ENCODE measurements at places on chromosomes 4 and X. TPM values are rescaled to one million over a fixed set of nuclear protein-coding genes. Genes with fewer than 3 reads are reported as not detected.

- DNase-seq = no peak
Measured at GRCh38 chr4:75878246-75878756, 24.0 kb downstream of the PPEF2 start.

GAGE2A gene
- not detected for total RNA-seq

DNA sequence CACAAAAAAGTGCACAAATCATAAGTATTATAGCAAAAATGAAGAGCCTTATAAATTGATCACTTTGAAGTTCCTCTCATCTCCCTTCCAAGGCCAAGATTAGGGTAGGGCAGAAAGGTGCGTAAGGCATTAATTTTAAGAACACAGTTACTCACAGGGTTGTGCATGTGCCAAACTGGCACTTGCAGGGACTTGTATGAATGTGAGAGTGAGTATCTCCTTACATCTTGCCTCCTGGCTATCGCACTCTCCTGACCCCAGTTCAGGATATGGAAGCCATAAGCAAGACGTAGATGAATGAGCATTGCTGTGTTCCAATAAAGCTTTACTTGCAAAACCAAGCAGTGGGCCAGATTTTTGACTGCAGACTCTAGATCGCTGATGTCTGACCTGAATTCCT is 510.1 kb upstream of the AADAT start:
- DNase-seq = no peak

DNA sequence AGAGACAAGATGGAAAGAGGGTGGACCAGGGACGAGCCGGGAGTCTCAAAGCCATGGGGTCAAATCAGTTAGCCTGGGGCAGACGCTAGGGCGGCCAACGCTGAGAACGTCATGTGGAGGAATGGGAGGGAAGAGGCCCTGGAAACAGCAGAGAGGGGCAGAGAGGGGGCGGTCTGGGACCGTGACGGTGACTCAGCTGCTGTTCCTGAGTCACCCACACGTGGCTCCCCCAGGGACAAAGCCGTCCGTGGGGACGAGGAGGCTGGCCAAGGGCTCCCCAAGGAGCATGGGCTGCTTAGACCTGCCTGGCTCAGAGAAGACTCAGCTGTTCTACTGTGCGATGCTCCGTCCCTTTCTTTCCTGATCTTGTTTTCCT is 108.4 kb upstream of the LRPAP1 start:
- DNase-seq = no peak

ATXN3L gene
- not detected for total RNA-seq

ADH1A gene
- total RNA-seq = not detected

GRCh38 chr4:54320826-54321685 is 92.0 kb downstream of the PDGFRA start:
- DNase-seq = no peak

DNA sequence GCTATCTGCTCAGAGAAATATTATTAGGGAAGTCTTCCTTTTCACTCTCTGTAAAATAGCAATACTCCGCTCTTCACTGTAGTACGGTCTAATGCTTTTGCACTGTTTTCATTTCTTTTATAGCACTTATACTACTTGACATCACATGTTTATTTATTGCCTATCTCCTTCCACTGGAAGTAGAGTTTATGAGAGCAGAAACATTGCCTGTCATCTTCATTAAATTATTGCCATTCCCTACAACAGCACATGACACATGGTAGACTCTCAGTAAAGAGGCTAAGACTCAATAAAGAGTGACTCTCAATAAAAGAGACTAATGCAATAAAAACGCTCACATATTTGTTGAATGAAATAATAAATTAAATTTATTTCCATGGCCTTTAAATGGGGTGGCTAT is 241.3 kb upstream of the MAGEC2 start:
- no peak for DNase-seq

GRCh38 chr4:153521478-153521877 is 55.3 kb downstream of the TMEM131L start:
- DNase-seq = no peak

DNA sequence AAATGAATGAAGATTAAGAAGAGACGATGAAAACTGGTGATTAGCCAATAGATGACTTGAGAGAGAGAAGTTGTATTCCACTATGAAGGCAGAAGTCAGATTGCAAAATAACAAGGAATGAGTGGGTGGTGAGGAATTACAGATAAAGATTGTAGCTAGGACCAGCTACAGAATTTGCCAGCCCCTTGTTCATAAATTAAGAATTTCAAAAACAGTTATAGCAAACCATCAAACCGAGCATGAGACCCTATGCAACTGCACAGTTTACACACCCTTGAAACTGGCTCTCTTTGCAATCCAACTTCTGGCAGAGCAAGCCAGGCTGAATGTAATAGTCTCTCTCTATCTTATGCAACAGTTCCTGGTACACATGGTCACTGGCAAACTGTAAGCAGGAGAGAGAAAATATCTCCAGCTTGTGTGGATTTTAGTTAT is 35.2 kb downstream of the STAP1 start:
- no peak for DNase-seq

- DNase-seq = no peak
Measured at GRCh38 chrX:47098338-47099094, 20.3 kb downstream of the RGN start.

ENAM gene
- not detected for total RNA-seq

DNA sequence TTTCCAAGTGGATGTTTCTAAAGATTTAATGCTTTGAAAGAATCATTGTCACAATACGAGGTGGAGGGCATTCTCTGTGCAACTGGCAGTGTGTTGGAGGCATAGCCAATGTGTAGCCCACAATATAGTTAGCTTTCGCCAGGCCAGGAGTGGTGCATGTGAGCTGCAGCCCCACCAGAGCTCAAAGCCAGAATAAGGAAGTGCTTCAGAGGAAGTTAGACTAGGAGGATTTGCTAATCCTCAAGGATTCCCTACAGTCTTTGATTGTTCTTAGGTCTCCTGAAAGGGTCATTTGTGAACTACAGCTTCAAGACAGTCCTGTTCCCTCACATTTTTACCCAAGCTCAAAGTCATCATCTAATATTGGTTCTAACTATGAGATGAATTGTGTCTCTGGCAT is 16.4 kb downstream of the TRPC5OS start:
- DNase-seq = no peak

SPARCL1 gene
- total RNA-seq = 1,380 TPM

GRCh38 chr4:118975449-118976192 is 87.0 kb downstream of the SYNPO2 start:
- DNase-seq = no peak

HSD17B13 gene
- total RNA-seq = 0.45 TPM

DNA sequence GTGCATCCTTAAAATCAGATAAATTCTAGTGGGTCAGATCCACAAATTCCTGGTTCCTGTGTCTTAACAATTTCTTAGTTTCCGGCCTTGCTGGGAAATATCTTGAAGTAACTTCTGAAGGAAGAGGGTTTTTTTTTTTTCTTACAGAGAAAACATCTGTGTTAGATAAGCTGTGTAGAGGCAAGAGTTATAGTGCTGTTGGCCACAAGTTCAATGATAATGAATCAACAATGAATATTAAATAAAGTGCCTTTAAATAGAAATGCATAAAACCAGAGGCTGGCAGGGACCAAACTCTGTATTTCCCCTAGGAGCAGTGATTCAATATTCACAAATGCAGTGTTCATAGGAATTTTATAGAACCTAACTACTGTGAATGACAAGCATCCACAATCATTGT is 711.9 kb upstream of the ATOH1 start:
- no peak for DNase-seq

DNA sequence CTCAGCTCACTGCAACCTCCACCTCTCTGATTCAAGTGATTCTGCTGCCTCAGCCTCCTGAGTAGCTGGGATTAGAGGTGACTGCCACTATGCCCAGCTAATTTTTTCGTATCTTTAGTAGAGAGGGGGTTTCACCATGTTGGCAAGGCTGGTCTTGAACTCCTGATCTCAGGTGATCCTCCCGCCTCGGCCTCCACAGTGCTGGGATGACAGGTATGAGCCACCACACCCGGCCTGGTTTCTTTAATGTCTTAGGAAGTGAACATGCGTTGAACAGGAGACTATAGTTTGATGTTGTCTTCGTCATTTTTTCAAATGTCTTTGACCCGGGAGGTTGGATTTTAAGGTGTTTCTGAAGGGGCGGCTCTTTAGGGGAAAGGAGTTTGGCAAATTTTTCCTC is 91.0 kb downstream of the DHRSX start:
- DNase-seq = no peak

DNA sequence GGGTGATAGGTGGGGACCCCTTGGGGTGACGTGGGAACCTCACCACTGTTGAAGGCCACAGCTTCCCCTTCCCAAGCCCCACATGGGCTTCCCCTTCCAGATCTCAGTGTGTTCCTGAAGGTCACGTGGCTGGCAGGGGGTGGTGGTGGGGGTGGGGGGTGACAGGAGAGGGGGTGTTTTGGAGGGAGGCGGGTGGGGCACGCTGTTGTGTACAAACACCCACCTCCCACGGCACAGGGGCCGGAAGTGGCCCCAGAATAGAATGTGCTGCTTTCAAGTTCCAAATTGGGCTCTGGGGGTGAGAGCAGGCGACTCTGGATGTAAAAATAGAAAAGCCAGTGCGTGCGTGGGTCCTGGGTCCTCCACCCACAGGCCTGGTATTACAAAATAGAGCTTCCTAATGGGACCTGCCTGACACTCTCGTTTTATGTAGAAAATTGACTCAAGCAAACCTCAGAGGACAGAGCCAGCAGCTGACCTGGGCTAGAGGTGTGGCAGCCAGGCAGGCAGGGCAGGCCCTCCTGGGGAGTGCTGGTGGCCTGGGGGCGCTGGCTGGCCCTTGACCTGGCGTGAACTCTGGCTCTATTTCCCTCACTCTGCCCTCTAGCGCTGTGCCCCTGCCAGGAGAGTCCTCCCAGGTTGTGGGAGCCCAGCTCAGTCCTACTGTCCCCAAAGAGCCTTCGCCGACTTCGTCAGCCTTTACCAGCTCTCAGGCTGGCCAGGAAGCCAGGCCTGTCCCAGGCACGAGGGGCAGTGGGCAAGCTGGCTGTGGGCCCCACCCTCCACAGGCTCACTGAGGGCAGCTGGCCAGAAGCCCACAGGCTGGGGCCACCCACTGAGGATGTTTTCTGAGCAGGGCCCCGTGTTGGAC is 5.4 kb upstream of the SH3BP2 start:
- no peak for DNase-seq

DNA sequence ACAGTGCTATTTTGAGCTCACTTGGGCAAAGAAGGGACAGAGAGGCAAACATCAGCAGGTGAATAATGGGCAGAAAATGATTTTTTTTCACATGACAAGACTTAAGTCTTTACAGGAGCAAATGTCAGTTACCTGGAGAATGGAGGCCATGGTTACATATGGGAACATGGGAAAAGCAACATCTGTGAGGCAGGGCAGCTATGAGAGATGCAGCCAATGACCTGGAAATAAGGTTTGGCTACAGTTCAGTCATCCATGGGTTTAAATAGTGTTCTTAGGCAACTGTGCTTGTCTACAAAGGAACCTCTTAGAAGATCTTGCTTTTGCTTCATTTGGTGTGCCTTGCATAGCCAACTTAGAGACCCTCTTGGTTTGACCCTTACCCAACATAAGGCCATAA is 490.2 kb upstream of the LCORL start:
- no peak for DNase-seq

DNA sequence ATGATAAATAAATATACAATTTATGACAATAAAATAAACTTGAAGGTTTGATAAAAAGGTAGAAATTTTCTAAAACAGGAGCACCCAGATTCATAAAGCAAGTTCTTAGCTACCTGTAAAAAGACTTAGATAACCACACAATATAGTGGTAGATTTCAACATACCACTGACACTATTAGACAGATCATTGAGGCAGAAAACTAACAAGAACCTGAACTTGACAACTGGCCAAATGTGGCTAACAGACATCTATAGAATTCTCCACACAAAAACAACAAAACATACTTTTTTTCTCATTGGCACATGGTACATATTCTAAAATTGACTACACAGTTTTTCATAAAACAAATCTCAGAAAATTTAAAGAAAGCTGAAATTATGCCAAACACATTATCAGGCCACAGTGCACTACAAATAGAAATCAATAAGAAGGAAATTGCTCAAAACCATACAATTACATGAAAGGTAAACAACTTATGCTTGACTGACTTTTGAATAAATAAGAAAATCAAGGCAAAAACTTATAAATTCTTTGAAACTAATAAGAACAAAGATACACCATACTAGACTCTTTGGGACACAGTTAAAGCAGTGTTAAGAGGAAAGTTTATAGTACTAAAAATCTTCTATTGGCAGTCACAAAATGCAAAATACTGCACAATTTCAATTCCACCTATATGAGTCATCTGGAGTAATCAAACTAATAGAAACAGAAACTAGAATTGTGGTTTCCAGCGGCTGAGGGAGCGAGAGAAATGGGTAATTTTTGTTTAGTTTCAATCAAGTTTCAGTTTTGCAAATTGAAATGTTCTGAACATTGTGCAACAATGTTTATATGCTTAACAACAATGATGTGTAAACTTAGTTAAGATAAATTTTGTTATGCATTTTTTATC is 925.6 kb downstream of the SH3BGRL start:
- DNase-seq = no peak

DNA sequence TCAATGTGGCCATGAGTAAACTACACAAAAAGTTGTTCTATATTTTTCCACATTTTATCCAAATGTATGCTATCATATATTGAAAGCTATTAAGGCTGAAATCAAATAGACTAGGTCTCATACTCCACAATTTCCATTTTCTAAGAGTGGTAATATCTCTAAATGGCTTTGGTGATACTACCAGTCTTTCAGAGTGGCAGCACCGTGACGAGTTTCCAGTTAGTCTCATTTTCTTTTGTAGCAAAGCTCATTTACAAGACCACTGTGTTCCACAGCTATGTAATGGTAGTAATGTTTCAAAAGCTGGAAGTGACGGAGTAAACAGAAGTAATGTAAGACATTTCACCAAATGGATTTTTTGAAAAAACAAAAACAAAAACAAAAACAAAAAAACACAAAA is 228.2 kb downstream of the PPP3CA start:
- no peak for DNase-seq

GRCh38 chrX:40552768-40553167 is 28.0 kb upstream of the ATP6AP2 start:
- no peak for DNase-seq

- no peak for DNase-seq
Measured at GRCh38 chr4:185677637-185678314, 134.2 kb downstream of the SORBS2 start.

DNA sequence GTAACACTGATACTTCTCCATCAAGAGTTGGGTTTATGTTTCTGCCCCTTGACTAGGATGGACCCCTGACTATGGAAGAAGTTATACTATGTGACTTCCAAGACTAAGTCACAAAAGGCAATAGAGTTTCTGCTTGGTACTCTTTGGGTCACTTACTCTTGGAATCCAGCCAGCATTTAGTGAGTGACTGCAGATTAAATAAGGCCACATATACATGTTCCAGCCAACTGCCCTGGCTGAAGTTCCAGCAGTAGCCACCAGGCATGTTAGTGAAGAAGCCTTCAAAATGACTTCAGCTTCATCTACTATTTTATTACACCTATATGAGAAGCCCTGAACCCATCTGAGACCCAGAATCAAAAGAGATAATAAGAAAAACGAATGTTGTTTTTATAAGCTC is 524.0 kb downstream of the DMD start:
- DNase-seq = no peak

Data from esophagus muscularis mucosa (tissue), 4 donors.